ENCODE measurements at places on chromosomes 3 and 15.

DNA sequence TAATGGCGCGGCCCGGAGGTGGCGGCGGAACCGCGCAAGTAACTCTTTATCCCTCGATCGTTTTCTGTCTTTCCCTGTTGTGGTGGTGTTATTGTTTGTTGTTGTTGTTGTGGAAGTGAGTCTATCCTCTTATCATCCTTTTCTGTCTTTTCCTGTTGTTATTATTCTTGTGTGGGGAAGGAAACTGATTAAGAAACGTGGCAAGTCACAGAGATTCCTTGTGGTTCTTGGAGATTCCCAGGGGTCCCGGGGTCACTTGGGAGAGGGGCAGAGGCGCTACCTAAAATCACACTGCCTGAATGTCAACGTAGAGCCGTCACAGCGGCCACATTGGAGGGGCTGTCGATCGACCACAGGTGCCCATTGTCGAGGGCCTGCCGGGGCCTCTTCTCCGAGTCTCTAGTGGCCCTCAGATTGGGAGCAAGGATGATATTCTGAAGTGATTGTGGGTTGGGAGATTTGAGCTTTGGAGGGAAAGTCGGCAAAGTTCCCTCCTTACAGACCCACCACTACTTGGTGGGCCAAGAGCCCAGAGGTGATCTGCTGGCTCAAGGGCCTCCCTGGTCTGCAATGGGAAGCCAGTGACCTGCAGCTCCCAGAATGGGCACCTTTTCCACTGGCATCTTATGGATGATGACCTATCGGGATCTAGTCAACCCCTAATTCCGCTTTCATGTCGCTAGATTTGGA, 790 bp downstream of the PARP14 start:
- DNase-seq: no peak

DNA sequence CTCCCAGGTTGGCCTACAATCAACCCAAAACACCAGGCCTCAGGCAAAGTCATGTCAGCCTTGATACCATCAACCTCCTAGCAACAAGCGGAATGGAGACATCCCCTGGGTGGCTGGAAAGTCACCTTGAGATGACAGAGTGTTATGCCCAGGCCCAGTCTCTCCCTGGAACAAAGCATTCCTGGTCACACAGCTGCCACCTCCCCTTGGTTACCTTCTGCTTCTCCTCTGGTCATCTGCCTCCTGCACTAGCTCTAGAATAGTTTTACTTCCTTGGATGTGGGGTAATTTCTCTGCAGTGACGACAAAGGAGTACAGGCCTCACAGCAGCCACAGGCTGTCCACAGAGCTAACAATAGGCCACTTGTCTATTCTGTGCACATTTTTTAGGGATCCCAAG, 114.9 kb downstream of the RFTN1 start:
- DNase-seq: no peak

GRCh38 chr15:68348081-68348480, 70.5 kb downstream of the FEM1B start:
- no peak for DNase-seq

DNA sequence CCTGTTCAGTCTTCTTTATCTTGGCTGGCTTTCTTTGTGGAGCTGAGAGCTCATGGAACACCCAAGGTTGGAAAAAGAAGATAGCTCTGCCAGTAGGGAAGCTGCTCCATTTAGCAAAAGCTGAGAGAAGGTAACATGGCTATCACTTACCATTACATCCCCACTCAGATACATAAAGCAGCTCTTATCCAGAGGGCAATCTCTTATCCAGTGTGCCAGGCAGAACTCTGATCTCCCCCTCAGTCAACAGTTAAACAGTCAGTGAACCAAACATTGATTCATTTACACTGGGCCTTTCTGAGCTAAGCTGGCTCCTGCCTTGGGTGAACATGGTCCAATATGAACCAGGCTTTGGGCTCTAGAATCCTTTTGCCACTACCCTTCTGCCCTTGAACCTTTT, 624.2 kb downstream of the NTRK3 start:
- DNase-seq: no peak

DNA sequence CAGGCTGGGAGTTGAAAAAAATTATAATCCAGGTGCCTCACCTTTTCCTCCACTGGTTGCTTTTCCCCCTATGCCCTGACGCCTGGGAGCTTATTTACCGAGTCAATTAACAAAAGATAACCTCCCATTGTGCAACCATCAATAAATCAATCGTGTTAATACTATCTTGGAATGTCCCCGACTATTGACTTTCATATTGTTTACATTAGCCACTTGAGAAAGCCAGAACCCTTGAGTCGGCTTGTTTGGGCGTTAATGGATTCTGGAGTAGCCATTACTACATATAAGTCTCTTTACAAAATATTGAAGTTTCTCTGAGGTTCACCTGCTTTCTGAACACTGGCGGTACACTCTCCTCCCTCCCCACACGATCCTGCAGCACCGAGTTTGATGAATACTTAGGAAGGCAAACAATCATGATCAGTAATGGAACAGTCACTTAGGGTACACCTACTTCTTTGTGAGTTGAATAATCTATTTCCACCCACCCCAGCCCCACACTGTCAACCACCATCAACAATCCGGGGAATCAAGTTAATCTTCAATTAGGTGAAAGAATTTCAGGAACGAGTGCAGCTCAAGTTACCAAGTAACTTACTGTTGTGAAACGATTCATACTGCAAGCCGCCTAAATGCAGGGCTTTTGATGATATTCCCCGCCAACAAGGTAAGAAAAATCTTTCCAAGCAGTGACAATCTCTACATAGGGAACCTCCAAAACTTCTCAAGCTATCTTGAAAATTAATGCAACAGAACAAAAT, 159.3 kb upstream of the NR2F2 start:
- DNase-seq: no peak

GRCh38 chr3:9914559-9915253, 2.2 kb upstream of the IL17RC start:
- no peak for DNase-seq

DNA sequence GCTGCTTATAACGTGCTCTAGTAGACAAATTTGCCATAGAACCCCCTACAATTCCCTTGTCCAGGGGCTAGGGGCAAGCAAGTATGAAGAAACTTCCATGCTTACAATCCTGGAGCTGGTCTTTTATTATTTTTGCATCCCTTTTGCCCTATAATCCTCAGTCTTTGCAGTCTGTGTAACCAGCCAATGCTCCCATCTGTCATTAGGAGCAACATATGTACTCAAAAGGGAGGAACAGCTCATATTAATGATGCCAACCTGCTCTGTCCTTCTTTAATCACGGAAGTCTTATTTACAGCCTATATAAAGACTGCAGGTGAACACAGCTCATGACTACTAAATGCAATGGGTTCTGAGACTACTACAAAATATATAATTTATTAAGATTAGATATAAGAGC, 263.3 kb downstream of the ZIC1 start:
- no peak for DNase-seq

GRCh38 chr15:66917904-66918448, 147.4 kb upstream of the SMAD3 start:
- DNase-seq: no peak

GRCh38 chr15:41804361-41804760, 23.5 kb upstream of the JMJD7 start:
- DNase-seq: no peak

DNA sequence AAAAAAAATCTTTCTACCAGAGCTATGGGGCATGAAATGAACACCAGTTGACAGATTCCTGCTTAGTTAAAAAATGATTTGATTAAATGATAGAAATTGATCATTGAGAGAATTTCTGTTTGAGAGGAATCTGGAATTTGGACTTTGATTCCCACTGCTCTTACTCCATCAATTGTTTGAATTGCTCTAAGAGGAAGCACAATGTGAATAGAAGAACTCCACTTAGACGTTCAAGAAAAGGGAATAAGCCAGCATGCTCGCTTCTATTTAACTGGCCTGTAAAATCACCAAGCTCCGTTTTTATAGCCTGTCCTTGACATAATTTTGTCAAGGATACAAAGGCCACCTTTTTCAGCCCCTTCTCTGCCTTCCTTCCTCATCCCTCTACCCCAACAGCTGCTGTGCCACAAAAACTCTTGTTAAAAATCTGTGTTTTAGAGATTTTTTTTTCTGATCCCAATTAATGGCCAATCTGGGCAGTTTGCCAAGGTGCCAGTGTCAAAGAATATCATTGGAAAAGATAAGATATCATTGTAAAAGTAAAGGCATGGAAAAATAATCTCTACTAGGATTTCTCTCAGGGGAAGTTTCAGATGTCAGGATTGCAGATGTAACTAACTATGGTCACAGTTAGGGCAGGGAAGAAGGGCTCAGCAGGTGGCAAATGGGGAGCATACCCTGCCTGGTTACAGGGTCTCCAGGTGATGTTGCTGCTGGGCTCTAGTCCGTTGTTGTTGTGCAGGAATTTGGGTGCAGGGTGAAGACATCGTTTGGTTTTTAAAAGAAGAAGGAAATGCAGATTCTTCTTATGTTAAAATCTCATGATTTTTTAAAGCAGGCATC, 301.8 kb upstream of the PDZRN3 start:
- DNase-seq: no peak

DNA sequence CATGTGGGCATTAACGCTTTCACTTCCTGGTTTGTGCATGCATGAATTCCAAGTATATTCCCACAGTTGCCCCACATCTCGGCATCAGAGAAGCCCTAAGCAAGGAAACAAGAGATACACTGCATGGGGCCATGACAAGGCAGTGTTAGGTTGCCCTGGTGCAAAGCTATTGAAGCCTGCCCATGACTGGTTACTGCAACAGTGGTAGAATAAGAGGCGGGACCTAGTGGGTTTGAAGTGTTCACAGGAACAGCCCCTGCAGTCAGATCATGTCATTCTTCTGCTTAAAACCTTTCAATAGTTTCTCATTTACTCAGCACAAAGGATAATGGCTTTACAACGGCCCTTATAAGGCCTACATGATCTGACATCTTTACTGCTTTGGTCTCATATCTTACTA, 80.9 kb upstream of the TOPAZ1 start:
- DNase-seq: no peak

DNA sequence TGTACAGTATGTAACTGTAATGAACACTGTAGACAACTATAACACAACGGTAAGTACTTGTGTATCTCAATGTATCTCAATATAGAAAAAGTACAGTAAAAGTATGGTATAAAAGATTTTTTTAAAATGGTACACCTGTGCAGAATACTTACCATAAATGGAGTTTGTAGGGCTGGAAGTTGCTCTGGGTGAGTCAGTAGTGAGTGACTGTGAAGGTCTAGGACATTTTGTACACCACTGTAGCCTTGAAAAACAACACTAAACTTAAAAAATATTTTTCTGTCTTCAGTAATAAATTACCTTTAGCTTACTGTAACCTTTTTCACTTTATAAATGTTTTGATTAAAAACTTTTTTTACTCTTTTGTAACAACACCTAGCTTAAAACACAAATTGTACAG, 142.9 kb downstream of the ATG7 start:
- no peak for DNase-seq

DNA sequence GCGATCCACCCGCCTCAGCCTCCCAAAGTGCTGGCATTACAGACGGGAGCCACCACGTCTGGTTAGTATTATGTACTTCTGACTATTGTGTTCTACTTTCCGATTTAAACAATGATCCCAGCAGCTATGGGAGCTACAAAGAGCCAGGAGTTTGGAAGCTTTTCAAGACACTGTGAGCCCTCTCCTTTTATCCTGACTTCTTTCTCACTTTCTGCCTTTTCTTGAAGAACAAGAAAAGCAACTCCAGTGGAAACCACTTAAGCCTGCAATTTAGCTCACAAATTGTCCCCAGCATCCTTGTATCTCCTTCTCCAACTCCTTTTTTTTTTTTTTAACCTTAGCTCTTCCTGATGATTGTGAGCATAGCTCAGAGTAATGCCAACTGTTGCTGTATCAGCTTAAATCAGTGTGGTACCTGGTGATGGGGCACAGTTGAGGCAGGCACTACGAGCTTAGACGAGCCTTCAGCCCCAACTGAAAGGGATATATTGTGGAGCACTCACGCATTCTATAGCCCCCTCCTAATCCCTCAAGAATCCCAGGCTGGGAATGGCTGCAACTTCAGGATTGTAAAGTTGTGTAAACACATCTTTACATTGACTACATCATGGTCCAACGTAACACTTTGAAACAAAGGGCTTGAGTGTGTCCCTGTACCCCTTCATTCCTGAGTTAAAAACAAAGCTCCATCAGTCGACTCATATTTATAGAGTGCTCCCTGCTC, 677.0 kb downstream of the FHIT start:
- no peak for DNase-seq

DNA sequence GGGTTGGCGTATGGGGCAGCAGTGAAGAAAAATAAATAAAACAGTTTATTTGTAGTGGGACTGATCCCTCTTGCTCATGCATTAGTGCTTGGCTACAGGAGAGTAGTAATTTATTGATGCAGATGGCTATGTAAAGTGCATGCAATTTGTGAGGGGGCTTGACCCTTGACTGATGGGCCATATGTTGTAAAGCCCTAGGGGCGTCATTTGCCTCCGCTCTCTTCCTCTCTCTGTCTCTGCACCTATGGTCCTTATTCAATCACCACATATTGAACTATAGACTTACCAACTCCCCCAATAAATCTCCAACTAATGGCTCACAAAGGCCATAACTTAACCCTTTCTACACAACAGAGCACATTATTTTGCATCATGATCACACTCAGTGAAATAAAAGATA, 227.7 kb downstream of the ROBO2 start:
- DNase-seq: no peak

DNA sequence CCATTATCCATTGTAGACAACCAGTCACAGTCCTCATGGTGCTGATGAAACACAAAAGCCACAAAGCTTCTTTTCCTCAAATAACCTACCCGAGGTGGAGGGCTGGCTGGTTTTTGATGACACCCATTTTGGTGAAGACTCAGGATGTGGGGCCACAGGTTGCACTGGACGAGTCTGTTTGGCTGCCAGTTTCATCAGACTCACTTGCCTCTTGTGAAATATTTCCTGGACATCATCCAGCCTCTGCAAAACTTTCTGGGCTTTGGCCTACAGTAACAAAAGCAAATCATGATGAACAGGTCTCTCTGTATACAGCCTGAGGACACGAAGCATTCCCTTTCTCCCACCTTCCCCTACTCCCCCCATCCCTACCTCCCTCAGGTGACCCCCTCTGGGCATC, 42.2 kb downstream of the B3GNT5 start:
- no peak for DNase-seq

DNA sequence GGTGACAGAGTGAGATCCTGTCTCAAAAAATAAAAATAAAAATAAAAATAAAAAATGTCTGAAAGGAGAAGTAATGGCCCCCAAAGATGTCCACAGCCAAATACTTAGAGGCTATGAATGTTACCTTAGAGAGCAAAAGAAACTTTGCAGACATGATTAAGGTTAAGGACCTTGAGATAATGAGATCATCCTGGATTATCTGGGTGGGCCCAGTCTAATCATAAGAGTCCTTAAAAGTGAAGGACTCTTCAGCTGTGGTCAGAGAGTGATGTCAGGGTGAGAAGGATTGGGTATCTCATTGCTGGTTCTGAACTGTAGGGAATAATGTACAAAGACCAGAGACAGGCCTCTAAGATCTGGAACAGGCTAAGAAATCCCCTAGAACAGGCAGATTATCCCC, 84.9 kb upstream of the POU1F1 start:
- no peak for DNase-seq

- DNase-seq: no peak
Measured at GRCh38 chr15:67422296-67422695, 98.6 kb upstream of the C15orf61 start.

GRCh38 chr15:22877607-22878006, 39.1 kb downstream of the NIPA2 start:
- DNase-seq: no peak

- no peak for DNase-seq
Measured at GRCh38 chr3:81753416-81754027, 7.9 kb downstream of the GBE1 start.

Data from stimulated activated CD4-positive, alpha-beta T cell treated with anti-CD3 and anti-CD28 coated beads, Interleukin-1b, Interleukin-23, amount 100 ng/mL, for 1 hour (primary cell).